ENCODE measurements at places on chromosomes 6 and 20. TPM values are rescaled to one million over a fixed set of nuclear protein-coding genes. Genes with fewer than 3 reads are reported as not detected.

The PDYN gene
- total RNA-seq = not detected

The NCOA6 gene
- 19.8 TPM for total RNA-seq

The CD83 gene
- 2.2 TPM for total RNA-seq

The WFDC10B gene
- total RNA-seq = not detected

The TRAPPC3L gene
- not detected for total RNA-seq

The FAM209B gene
- 1.00 TPM for total RNA-seq

The RSPH9 gene
- total RNA-seq = 0.28 TPM

The SPATA25 gene
- total RNA-seq = 0.83 TPM

The ZC2HC1B gene
- not detected for total RNA-seq

The TPX2 gene
- total RNA-seq = 115 TPM

The GPX5 gene
- total RNA-seq = not detected

The CALHM6 gene
- total RNA-seq = not detected

The HUS1B gene
- total RNA-seq = not detected

The ZBP1 gene
- not detected for total RNA-seq

The BIRC7 gene
- 0.99 TPM for total RNA-seq

The PROKR2 gene
- not detected for total RNA-seq

The CFAP61 gene
- 0.34 TPM for total RNA-seq

The LAMA5 gene
- 500 TPM for total RNA-seq

The SPDEF gene
- 2.2 TPM for total RNA-seq

The DDX43 gene
- total RNA-seq = not detected

The TUBB gene
- 956 TPM for total RNA-seq

The UNC5CL gene
- total RNA-seq = 0.38 TPM

The MUC22 gene
- not detected for total RNA-seq

The CD93 gene
- not detected for total RNA-seq

The SLC22A7 gene
- not detected for total RNA-seq

The HRH3 gene
- not detected for total RNA-seq

The BMP6 gene
- 18.9 TPM for total RNA-seq

The CALHM5 gene
- total RNA-seq = 0.05 TPM

The C20orf144 gene
- total RNA-seq = 0.19 TPM

The RAET1L gene
- total RNA-seq = not detected

The GPX6 gene
- not detected for total RNA-seq

The BTNL2 gene
- total RNA-seq = not detected

The NOX3 gene
- not detected for total RNA-seq

The ZC3H12D gene
- 0.23 TPM for total RNA-seq

The LY6G6D gene
- total RNA-seq = not detected

The OR2H2 gene
- total RNA-seq = not detected

The GRIK2 gene
- 0.21 TPM for total RNA-seq

The AVP gene
- not detected for total RNA-seq

The GPR63 gene
- 0.26 TPM for total RNA-seq

The LY6G6C gene
- total RNA-seq = 0.42 TPM

The THBS2 gene
- not detected for total RNA-seq

The TBX18 gene
- 15.8 TPM for total RNA-seq
